ENCODE measurements at places on chromosomes 4 and X.

GRCh38 chr4:118308306-118309030 lies 44.3 kb downstream of the PRSS12 start:
- DNase-seq, result no peak

- no peak for DNase-seq
Observed at GRCh38 chrX:13053171-13053570, 8.8 kb upstream of the FAM9C start.

- DNase-seq, result no peak
Observed at GRCh38 chr4:102564399-102565059, 63.4 kb downstream of the NFKB1 start.

GRCh38 chr4:140672416-140672815 lies 83.8 kb downstream of the TBC1D9 start:
- no peak for DNase-seq

All from GM12892 (cell line).